ENCODE measurements at places on chromosomes 3 and 15. TPM values are rescaled to one million over a fixed set of nuclear protein-coding genes. Genes with fewer than 3 reads are reported as not detected.

DNA sequence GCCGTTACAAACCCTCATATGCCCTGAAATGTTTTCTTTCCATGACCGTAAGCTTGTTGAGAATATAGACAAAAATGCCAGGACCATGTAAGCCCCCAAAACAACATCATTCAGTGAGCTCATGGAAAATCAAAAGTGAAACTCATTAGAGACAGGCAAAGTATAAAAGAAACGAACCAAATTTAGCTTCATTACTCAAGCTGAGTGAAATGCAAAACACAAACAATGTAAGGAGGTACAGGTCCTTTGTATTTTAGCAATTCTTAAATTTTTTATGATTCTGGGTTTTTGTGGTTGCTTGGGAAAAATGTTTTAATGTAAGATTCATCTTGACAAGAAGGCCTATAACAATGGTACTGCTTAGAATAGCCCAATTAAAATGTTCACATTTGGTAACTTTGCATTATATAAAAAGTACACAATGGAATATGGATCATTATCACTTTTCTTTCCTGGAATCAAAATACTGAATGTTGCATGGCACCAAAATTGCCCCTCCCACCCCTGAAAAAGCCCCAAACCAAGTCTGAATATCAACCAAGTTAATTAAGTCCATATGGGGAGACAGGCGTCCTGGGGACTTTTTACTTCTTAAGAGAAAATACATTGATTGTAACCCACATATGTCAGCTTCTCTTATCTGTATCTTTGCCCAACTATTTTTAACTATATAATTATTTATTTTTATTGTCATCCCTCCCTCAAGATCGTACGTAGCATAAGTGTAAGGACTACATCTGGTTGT is 247.7 kb upstream of the CDIN1 start:
- H3K4me3 ChIP-seq = no peak overlapping the region
- no peaks in the 10 kb centered on the region for H3K4me1 ChIP-seq
- no peak for DNase-seq
- H3K27ac ChIP-seq = no peak overlapping the region
- H3K36me3 ChIP-seq = no peaks in the 10 kb centered on the region

GRCh38 chr15:32122013-32122412 is 91.7 kb downstream of the CHRNA7 start:
- H3K4me3 ChIP-seq = no peak overlapping the region
- peaks cover 22% of the 10 kb centered on the region for H3K27me3 ChIP-seq
- no peaks in the 10 kb centered on the region for H3K4me1 ChIP-seq
- no peak overlapping the region for H3K27ac ChIP-seq
- H3K36me3 ChIP-seq = no peaks in the 10 kb centered on the region

- H3K4me3 ChIP-seq = no peak overlapping the region
- H3K4me1 ChIP-seq = peaks cover 5% of the 10 kb centered on the region
- H3K27ac ChIP-seq = no peak overlapping the region
- no peaks in the 10 kb centered on the region for H3K36me3 ChIP-seq
- no peak for DNase-seq
These were observed 54.7 kb downstream of the TP63 start for GRCh38 chr3:189685860-189686259.

GRCh38 chr3:150059729-150060128 is 89.0 kb upstream of the PFN2 start:
- no peaks in the 10 kb centered on the region for H3K36me3 ChIP-seq
- no peaks in the 10 kb centered on the region for H3K4me1 ChIP-seq
- peaks cover 3% of the 10 kb centered on the region for H3K27me3 ChIP-seq
- no peak overlapping the region for H3K4me3 ChIP-seq
- no peak for DNase-seq

GRCh38 chr15:56042498-56042897 is 49.1 kb upstream of the NEDD4 start:
- peaks cover 7% of the 10 kb centered on the region for H3K27me3 ChIP-seq
- DNase-seq = no peak
- H3K4me3 ChIP-seq = no peak overlapping the region
- H3K36me3 ChIP-seq = peaks cover 8% of the 10 kb centered on the region
- peaks cover 43% of the 10 kb centered on the region for H3K4me1 ChIP-seq

GRCh38 chr3:192899540-192899982 is 18.1 kb downstream of the MB21D2 start:
- peaks cover 54% of the 10 kb centered on the region for H3K4me1 ChIP-seq
- H3K36me3 ChIP-seq = peaks cover 42% of the 10 kb centered on the region
- H3K27me3 ChIP-seq = peaks cover 10% of the 10 kb centered on the region
- no peak for DNase-seq
- H3K27ac ChIP-seq = peak overlapping the region; percentile 81

LIPC gene
- total RNA-seq = 3.9 TPM

THAP10 gene
- not detected for total RNA-seq

VPS39 gene
- 66.8 TPM for total RNA-seq
